ENCODE measurements at places on chromosomes 7 and 10. TPM values are rescaled to one million over a fixed set of nuclear protein-coding genes. Genes with fewer than 3 reads are reported as not detected.

ANXA8L1 gene
- not detected for total RNA-seq

OR2A1 gene
- total RNA-seq = not detected

MYL7 gene
- not detected for total RNA-seq

DNA sequence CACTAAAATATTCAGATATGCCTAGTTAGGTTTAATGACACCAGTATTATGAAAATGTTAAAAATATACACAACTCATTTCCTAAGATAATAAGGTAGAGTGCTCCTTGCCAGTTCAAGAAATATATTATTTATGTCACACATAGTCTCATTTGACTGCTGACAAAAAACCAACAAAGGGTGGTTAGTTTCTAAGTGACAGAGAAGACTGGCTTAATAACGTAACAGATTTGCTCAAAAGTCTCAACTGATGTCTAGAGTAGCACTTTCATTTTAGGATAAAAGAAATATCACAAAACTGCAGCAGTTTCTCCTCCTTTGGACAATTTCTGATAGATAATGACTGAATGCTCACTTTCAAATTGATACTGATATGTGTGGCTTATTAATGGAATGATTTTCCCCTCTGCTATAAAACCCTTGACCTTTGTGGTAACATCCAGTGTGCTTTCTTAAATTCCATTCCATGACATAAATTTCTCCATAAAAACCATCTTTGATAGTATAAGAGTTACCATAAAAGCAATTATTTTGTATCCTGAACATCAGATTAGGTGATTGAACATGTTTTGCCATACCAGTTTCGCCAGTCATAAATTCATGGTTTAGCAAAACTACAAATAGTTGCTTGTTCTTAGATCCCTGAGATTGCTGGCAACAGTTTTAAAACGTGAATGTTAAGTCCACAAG is 94.2 kb downstream of the NRBF2 start:
- DNase-seq = no peak

- DNase-seq = no peak
These were observed 64.7 kb downstream of the CREB3L2 start for GRCh38 chr7:137937202-137937560.

- no peak for DNase-seq
These were observed 2.5 kb downstream of the RGS10 start for GRCh38 chr10:119540038-119540437.

DNA sequence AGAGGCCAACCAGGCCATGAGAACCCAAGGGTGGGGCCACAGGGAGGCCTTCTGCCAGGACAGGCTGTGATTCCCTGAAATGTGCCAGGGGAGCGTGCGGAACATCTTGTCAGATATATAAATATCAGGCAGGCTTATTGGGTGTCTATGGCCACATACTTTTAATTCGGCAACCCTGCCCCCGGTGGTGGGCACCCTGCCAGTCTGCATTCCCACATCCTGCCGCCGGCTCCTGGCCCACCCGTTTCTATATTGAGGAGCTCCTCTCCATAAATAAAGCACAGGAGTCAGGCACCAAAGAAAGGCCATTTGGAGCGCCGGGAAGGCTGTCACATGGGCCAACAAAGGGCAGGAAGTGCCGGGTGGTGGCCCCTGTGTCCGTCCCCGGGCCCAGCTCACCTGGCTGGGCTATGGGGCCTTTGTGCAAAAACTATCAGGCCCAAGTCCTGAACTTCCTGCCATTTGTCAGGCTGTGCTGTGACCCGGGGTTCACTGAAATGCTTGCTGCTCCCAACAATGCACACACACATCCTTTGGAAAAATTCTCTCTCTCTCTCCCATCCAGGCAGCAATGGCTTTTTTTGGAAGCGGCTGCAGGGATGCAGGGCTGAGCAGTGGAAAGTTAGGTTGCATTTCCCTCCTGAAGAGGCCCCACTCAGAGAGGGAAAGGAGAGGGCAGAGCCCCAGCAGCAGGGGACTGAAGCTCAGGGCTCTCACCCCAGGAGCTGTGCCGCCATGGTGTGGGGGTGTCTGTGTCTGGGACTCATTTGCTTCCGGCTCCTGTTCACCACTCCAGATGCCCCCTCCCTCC is 25.0 kb upstream of the PODXL start:
- DNase-seq = no peak

DNA sequence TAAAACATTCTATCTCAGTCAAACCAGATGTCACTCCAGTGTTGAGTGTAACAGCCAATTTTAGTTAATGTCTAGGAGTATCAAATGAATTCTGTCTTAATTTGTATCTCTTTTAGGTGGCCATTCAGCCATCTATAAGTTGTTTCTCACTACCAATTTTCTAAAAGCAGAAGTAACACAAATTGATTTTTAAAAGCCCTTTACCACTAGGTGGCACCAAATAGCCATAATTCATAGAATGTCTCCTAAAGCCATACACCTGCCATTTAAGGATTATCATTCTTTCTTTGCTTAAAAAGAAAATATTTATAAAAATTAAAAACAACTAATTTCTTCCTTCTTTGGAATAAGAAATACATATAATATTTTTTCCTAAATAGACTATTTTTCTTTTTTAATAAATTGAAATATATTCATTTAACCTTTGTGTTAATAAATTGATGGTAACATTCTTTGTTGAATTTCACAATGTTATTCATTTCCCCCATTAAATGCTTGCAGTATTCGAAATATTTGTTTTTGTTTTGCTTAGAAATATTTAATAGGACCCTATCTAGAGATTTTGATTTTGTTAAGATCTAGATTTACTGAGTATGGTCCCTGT is 107.8 kb upstream of the PPP1R3A start:
- DNase-seq = no peak

DNA sequence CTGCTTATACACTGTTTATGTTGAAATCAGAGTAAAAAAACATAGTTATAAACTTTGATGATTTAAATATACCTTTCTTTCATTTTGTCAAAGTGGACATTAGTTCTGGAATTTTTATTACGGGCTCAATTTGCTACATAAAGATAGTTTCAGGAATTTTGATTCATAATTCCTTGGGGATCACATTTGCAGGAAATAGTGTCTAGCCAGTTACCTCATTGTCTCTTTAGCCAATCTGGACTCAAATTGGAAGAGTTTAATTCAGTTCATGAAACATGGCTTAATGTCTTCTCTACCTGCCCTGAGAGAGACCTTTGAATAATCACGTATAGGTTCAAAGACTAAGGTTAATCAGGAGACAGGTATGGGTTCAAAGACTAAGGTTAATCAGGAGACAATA is 262.6 kb downstream of the HGF start:
- no peak for DNase-seq

GRCh38 chr7:28517606-28518005 is 105.3 kb downstream of the CREB5 start:
- no peak for DNase-seq

DNA sequence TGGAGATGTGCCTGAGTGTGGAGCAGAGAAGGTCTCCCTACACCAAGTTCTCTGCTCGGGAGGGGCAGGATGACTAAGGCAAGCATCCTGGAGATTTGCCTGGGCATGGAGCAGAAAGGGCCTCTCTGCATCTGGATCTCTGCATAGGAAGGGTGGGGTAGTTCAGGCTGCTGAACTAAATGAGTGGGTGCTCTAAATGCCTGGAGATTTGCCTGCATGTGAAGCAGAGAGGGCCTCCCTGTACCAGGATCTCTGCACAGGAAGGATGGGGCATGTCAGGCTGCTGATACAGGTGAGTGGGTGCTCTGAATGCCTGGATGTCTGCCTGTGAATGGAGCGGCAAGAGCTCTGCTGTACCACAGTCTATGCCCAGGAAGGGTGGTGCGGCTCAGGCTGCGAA is 680.7 kb downstream of the SUGCT start:
- DNase-seq = no peak

DNA sequence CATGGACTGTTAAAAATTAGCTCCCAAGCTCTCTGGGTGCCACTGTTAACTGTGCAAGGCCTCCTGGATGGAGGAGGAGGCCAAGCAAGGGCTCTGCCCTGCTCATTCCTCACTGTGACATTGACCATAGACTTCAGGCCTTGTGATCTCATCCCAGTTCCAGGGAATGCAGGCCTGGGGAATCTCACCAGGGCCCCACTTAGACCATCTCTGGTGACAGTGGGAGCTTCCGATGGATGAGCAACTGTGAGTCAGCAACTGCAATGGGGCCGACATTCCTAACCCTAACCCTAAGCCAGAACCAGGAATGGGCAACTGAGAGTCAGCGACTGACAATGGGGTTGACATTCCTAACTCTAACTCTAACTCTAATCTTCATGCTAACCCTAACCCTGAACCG is 50.4 kb upstream of the MSMB start:
- no peak for DNase-seq

DMBT1 gene
- 0.03 TPM for total RNA-seq

- no peak for DNase-seq
These were observed 76.6 kb upstream of the HGF start for GRCh38 chr7:81846398-81846797.

- DNase-seq = no peak
These were observed 54.4 kb upstream of the IFRD1 start for GRCh38 chr7:112395893-112396292.

DNA sequence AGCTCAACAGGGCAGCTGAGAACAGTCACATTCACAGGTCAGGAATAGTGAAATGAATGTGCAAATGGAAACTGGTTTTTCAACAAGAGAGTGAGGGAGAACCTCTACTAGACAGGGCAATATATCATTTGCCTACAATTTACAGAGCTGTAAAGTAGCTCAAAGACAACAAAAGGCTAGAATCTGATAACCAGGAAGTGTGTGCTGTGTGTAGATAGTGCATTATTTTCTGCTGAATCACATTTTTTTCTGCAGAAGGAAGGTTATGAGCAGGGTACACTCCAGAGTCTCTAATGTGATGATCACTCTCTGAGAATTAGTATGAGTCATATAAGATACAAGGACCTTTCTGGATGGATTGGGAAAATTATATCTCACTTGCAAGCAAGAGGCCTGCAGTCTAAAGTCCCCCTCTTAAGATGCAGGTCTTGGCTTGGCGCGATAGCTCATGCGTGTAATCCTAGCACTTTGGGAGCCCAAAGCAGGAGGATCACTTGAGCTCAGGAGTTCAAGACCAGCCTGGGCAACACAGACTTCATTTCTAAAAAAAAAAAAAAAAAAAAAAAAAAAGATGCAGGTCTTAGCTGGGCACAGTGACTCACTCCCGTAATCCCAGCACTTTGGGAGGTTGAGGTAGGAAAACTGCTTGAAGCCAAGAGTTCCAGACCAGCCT is 59.9 kb upstream of the COBL start:
- DNase-seq = no peak

DNA sequence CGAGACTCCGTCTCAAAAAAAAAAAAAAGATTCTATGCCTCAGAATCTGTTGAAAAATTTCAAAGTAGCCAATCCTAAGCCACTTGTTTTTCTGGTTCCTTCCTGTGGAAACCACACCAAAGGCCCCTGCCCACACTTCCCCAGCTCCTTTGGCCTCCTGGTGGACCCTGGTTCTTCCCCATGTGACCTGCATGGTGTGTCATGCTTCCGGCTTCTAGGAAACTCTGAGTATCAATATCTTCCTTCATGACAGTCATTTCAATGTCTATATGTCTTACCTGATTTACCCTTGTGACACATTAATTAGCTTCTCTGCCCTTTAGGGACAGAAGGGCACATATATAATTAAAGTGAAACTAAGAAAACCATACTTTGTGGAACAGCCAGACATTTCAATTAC is 80.4 kb upstream of the GRB10 start:
- DNase-seq = no peak

- no peak for DNase-seq
These were observed 119.5 kb downstream of the RNF216 start for GRCh38 chr7:5661942-5662341.

FOXI2 gene
- total RNA-seq = not detected

DNA sequence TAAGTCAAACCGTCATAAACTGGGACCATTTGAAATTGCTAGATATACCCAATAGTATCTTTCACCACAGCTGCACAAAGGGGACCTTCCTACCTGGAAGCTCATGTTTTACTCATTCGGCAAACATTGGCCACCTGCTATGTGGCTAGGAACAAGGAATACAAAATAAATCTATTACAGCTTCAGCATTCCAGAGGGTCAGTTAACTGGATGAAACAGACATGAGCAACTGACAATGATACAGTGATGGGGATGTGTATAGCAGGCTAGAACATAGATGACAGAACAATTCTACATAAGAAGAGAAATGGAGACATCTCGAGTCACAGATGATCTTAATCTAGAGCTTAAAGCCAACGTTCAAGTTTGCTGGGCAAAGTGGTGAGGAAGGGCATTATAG is 3.1 kb upstream of the SMURF1 start:
- no peak for DNase-seq

- no peak for DNase-seq
These were observed 230.5 kb upstream of the MBL2 start for GRCh38 chr10:53003094-53003493.

DNA sequence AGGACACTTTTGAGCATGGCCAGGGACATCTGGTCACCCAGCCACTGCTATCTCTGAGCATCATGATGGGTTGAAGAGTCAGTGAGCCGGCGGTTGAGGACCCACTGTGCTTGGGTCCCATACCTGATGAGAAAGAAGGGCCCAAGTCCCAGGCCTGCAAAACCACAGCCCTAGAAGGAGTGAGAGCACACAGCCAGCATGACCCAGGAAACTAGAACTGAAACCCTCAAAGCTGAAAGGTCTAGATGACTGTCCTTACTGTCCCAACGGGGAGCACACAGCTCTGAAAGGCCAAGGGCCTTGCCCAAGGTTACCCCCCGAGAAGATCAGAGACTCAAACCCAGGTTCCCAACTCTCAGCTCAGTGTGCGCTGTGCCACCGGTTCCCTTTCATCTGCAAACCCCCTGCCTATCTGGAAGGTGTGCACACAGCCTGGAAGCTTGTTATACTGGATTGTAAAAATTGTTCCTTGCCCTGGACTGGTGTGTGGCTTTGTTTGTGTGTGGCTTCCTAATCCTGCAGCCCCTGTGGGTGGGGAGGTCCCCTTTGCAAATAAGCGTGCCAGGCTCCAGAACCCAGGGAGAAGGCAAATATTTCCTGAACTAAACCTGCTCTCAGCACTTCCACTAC is 22.6 kb upstream of the PSAP start:
- DNase-seq = no peak

- DNase-seq = no peak
These were observed 113.9 kb downstream of the NDUFB2 start for GRCh38 chr7:140810385-140810784.

FAM24A gene
- total RNA-seq = not detected

- no peak for DNase-seq
These were observed 10.9 kb downstream of the NPFFR1 start for GRCh38 chr10:70272925-70273316.

NODAL gene
- total RNA-seq = not detected

- DNase-seq = no peak
These were observed 103.0 kb downstream of the SLC37A3 start for GRCh38 chr7:140295224-140295738.
